ENCODE measurements at places on chromosomes 2 and 18.

DNA sequence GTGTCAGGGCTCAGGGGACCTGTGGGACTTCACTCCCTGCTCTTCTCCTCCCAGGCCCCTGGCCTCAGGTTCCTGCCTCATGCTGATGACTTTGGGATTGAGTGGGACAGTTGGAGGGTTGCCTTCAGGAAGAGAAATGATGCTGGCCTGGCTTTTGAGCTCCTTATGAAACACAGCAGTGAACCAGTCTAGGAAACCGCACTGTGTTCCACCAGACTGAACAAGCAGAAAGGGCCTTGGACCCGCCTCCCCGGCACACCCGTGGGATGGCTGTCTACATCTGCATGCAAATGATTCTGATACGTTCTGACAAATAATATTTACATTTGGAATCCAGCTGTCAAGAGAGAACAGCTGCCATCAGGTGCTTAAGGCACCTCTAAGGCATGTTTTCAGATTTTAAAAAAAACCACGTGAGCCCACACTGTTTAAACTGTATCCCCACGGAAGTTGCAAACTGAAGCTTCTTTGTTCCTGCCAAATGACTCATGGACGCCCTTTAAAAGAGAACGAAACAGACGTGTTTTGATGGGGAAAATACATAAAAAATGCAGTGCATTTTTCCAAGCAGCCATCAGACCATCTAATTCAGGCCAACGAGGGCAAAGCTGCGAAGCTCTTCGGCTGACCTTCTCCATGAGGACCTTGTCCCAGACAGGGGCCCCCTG is 27.6 kb upstream of the ASAP2 start:
- peak; percentile 67 for DNase-seq

DNA sequence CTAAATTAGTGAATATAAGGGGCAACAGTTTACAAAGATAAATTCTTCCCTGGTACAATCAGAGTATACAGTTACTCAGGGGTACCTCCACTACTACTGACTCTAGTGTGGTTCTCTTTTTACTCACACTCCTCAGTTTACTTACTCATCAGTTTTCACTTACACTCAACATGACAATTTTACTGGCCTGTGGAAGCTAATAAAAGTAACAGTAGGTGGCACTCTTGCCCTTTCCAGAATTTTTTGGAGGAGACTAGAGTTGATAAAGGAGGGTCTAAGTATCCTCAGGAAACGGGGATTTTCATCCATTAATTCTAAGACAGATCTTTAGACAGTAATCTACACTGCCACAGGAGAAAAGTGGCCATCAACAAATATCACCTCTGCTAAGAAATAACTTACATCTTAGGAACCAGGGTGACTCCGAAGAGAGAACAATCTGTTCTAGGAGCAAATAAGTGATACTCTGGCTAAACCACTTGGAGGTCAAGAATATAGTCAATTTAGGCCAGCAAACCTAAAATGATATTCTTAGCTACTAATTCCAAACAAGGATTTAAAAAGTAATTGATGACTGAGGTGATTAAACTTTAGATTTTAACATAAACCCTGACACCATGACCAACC is 61.3 kb downstream of the ATL2 start:
- DNase-seq: peak; percentile 58

GRCh38 chr2:58866040-58866439 is 624.9 kb upstream of the FANCL start:
- DNase-seq: no peak

DNA sequence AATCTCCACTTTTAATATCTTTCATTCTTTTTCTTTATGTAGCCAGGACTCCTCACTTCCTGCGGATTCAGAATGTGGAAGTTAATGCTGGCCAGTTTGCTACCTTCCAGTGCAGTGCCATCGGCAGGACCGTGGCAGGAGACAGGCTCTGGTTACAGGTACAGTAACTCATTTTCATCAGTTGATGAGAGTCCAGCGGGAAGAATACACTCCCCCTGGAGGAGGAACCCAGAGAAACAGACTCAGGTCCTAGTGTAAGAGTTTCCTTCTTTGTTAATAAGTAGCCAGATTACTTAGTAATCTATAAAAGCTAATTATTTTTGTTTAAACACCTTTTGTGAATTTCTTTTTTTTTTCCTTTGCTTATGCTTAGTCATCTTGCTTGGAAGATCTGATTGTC is 359.4 kb downstream of the PTPRM start:
- no peak for DNase-seq

DNA sequence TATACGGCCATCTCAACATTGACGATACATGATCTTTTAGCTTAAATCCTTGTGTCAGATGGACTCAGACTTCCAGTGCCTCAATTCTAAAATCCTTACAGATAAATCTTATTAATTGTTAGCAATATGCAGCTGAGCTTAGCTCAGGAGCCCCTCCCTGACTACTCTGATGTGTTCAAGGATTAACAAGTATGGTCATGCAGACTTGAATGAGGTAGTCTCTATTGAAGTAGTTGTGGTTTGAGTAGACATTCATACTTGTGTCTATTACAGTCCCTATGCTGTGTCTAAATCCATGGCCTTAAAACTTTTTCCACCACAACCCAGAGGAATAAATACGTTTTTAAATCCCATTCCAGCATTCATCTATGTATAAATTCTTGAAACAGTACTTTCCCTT is 119.5 kb downstream of the NUP35 start:
- no peak for DNase-seq

DNA sequence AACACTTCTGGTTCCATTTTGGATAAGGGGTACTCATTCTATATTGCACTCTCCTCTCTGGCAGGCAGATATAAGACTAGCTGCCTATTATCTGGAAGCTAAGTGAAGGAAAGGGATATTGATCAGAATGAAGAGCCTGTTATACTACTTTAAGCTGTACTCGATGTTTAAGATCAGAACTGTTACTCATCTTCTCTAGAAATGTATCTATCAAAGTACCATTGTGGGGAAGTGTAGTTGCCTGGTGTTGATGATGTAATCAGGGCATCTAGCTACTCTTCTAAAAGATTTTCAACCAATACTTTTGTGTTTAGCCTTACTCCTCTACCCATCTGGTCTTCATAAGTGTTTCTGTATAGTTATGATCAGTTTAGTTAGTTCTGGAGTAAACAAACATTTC is 5.8 kb downstream of the CAMKMT start:
- no peak for DNase-seq

GRCh38 chr18:76444446-76445105 is 50.5 kb downstream of the ZNF516 start:
- no peak for DNase-seq

- DNase-seq: no peak
Measured at GRCh38 chr18:79425569-79425886, 29.8 kb downstream of the NFATC1 start.

DNA sequence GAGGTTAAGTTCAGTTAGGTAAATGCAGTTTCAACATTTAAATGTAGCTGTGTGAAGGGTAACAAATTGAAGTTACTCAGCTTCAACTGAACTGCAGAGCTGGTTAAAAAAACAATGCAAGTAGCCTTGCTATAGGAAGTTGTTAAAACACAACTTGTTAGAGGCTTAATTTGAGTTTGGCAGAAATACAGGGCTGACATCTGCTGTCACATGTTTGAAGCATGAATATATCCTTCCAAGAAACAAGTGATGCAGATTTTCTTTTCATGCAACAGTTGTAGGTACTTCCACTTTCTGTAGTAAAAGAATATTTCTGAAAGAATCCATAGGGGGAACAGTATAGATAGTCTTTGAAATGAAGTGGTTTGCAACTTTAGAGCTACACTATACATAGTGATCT is 208.7 kb upstream of the RASGRP3 start:
- peak; percentile 50 for DNase-seq

DNA sequence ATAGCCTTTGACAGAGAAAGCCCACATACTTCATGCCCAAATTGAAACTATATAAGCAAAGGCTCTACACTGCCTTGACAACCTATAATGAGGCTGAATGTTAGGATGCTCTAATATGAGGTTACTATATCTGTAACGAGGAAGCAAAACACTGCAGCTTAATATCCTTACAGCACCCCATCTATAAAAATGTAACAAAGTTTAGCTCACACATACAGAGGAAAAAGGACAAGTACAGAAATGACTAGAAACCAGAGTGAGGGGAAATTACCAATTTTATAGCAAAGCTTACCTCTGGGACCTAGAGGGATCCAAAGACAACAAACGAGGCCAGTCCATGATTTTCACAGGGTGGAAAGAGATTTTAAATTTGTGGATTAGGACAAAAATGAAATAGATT is 138.5 kb downstream of the COL4A4 start:
- DNase-seq: no peak

DNA sequence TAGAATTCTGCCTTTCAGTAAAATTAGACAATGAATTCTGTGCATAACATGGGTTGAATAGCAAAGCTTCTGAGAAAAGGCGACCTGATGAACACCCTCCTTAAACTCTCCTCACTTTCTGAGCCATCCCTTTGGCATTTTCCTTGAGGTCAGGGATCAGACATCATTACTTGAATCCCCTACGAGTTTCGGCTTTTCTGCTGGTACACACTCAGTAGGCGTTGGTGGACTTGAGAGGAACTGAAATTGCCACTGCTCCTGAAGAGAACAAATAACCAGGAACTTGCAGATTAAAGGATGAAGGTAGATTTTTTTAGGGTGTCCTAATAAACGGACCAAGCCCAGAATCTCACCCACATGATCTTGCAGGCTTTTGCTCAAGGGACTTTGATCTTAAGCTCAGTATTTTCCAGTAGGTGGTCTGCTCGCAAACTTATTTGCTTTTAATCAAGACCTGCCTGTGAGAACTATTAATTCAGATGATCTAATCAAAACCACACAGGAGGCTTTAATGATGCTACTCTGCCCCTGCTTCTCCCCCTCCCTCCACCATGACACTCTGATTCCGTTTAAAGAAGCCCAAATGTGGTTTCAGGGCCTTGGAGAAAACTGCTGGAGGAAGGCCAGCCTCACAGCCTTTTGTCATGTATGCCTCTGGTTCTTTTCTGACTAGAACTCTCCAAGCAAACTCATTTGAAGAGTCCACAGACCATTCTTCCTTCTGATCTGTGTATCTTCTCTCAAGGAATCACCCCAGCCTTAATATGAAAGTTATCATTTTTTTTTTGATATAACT is 124.9 kb downstream of the PRKCE start:
- DNase-seq: peak; percentile 52

DNA sequence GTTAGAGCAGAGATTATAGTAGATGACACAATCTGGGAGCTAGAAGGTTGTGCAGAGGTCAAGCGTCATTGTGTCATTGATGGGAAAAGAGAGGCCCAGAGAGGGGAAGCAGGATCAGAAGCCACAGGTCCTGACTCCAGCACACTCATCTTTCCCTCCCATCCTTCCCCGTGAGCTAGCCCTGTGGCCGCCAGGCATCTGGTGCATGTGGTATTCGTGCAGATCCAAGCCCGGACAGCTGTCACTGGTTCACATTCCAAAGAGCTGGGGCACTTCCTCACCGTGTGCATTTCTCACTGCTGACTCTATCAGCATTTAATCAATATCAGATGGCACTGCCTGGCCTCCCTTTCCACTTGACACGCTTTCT is 94.1 kb upstream of the THOC1 start:
- DNase-seq: peak; percentile 100

DNA sequence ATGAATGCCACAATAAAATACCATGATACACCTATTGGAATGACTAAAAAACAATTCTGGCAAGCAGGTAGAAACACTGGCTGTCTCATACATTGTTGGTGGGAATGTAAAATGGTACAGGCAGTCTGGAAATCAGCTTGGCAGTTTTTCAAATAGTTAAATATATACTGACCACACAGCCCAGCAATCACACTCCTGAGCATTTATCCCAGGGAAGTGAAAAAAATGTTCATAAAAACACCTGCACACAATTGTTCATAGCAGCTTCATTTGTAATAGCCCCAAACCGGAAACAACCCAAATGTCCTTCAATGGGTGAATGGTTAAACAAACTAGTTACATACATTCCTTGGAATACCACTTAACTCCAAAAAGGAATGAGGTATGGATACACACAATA is 137.2 kb downstream of the TFCP2L1 start:
- no peak for DNase-seq

GRCh38 chr18:13577091-13577697 is 149.2 kb downstream of the FAM210A start:
- DNase-seq: peak; percentile 69

DNA sequence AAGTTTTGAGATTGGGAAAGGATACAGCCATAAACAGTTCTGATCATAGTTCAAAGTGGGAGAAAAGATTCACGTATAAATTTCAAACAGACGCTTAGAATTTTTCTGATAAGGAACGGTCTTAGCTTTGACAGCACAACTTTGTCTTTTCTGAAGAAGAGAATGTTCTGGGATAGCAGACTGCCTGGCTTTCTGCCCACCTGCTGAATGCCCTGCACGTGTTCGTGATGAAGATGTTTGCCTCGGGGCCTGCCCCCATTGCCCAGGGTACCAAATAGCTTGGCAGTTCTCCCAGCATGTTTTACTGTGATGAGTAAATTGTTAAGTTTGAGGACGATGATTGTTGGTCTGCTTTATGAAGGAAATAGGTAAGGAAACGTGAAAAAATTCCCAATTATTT is 4.6 kb downstream of the MRPL33 start:
- DNase-seq: no peak

DNA sequence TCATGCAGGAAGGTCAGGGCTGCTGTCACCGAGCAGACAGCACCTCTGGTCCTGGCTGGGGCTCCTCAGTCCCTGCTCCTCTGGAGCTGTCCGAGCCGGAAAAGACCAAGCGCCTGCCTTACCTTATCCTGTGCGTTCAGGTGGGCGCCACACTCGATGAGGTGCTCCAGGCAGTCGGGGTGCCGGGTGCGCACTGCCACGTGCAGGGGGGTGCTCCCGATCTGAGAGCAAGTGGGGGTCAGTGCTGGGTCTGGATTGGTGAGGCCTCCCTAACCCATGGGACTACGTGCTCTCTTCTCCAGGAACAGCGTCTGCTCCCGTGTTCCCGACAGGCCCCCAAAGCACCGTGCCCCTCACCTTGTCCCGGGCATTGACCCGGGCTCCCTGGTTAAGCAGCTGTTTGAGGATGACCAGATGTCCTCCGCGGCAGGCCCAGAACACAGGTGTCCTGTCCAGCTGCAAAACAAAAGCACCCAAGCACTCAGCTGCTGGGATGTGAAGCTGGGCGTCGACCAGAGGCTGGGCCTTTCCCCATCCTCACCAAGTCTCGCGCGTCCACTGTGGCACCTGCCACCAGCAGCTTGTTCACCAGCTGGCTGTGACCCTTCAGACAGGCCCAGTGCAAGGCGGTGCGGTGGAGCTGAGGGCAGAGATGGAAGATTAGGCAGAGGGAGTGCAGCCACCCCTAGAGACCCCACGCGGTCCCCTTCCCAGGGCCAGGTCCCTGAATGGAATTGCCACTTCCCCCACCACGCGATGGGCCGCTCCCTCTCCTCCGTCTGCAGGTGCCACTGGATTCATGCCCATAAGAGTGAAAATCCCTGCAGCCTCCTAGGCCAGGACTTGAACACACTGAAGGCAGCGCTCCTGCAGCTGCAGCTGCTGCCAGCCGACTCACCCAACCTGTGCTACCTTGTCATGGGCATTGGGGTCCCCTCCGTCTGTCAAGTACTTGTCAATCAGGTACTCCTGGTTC is 3.7 kb downstream of the ANKRD23 start:
- no peak for DNase-seq

- no peak for DNase-seq
Measured at GRCh38 chr2:191617575-191617974, 60.4 kb upstream of the NABP1 start.
